ENCODE measurements at places on chromosomes 5 and 9. TPM values are rescaled to one million over a fixed set of nuclear protein-coding genes. Genes with fewer than 3 reads are reported as not detected.
A peak's percentile ranks its signal among the peaks of the same experiment; 100 is the strongest.

- no peak overlapping the region for H3K27ac ChIP-seq
- no peak for DNase-seq
- no peaks in the 10 kb centered on the region for H3K27me3 ChIP-seq
- H3K4me3 ChIP-seq: no peak overlapping the region
Observed at GRCh38 chr5:13003457-13003856, 941.0 kb downstream of the DNAH5 start.

DNA sequence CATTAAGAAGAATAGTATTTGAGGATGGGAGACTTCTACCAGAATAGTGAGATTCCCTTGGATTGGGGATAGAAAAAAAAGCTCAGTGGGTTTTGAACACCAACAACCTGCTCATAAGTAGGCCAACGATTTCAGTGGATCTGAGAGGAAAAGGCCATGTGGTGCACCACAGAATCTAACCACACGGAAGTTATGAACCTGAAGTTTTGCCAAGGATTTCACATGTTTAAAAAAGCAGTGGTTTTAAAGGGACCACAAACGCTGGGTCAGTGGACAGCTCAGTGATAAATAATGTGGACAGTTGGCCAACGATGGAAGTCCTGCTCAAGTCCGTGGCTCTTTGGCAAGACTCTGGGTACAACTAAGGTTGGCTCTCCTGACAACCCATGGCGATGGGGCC is 107.2 kb upstream of the TXNDC8 start:
- H3K36me3 ChIP-seq: peaks cover 10% of the 10 kb centered on the region
- DNase-seq: no peak
- H3K4me1 ChIP-seq: no peaks in the 10 kb centered on the region
- H3K27me3 ChIP-seq: no peaks in the 10 kb centered on the region
- H3K27ac ChIP-seq: no peak overlapping the region

- H3K27me3 ChIP-seq: no peaks in the 10 kb centered on the region
- no peaks in the 10 kb centered on the region for H3K36me3 ChIP-seq
- H3K4me3 ChIP-seq: no peak overlapping the region
- no peaks in the 10 kb centered on the region for H3K4me1 ChIP-seq
Observed at GRCh38 chr5:60018091-60018490, 124.6 kb upstream of the PDE4D start.

DNA sequence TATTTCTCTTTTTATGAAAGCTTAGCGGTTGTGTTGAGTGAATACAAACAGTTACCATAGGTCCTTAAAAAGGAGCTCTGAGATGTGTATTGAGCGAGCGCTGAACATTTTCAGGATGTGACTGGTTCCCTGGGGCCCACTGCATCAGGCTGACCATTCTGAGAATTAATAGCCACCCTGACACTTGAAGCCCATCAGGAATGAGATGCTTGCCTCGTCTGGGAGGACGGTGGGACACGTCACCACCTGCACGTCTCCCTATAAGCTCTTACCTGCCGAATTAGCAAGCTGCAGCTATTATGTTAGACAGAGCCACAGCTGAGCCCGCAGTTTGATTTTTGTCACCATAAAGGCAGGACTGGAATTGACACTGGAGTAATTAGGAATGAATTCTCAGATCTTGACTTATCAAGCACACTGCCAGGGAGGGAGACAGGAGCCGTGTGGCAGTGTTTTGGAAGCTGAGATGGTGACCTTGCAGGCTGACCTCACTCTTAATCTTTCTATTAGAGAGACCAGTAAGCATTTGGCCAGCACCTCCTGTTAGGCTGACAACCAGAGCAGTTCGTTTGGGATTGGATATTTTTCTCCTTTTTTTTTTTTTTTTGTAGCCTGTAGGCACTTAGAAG is 373.1 kb upstream of the WWC1 start:
- no peak overlapping the region for H3K27ac ChIP-seq
- H3K36me3 ChIP-seq: no peaks in the 10 kb centered on the region

DNA sequence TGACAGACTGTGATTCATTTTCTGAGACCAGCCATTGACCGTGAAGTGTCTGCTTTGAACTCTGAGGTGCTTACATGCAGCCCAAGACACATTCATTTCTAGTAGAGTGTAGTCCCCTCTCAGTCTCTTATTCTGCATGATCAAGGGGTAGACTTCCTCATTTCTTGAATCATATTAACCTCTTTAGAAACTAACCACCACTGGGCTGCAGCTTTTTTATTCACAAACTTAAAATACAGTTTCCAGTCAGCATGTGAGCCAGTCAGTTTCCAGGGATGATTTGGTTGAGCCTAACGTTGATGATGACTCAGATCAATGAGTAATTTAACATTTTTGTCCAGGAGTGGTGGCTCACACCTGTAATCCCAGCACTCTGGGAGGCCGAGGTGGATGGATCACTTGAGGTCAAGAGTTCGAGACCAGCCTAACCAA is 59.2 kb downstream of the OTULIN start:
- H3K27me3 ChIP-seq: no peaks in the 10 kb centered on the region
- no peak overlapping the region for H3K27ac ChIP-seq
- no peaks in the 10 kb centered on the region for H3K4me1 ChIP-seq
- no peaks in the 10 kb centered on the region for H3K36me3 ChIP-seq
- DNase-seq: no peak

DNA sequence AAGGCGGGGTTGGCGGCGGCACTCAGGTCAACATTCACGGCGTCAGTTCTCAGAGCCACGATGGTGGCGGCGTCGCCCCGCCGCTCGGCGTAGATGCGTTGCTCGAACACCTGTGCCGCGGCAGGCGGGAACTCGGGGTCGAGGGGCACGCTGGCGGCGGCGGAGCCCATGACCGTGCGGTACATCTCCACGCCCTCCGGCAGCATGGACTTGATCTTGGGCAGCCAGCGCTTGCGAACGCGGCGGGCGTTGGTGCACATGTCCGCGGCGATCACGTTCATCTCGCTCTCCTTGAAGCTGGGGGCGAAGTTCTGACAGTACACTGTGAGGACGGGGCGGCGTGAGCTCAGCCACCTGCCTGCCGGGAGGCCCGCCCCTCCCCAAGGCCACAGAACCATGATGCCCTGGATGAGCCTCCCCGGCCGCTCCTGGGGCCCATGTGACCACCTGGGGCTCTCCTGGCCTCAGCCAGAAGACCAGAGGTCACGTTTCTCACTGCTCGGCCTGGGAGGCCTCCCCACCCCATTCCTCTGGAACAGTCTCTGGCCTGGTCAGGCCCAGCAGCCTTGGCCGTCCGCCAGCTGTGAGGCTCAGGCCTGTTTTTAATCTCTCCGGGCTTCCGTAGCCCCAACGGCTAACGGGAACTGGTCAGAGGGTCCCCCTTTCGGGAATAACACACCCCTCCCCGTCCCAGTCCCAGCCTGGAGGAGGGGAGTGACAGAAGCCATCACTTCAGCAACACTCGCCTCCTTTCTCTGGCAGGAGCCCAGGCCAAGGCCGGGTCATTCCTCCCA is 50.7 kb upstream of the UBAC1 start:
- H3K27me3 ChIP-seq: no peaks in the 10 kb centered on the region
- H3K4me1 ChIP-seq: peaks cover 34% of the 10 kb centered on the region

GRCh38 chr5:172412724-172413286 is 41.5 kb downstream of the SH3PXD2B start:
- H3K4me3 ChIP-seq: no peak overlapping the region
- peak overlapping the region; percentile 96 for H3K27ac ChIP-seq
- DNase-seq: peak; percentile 98
- H3K27me3 ChIP-seq: no peaks in the 10 kb centered on the region

- DNase-seq: no peak
- H3K36me3 ChIP-seq: peaks cover 39% of the 10 kb centered on the region
- no peak overlapping the region for H3K27ac ChIP-seq
- H3K27me3 ChIP-seq: no peaks in the 10 kb centered on the region
- H3K4me1 ChIP-seq: peaks cover 36% of the 10 kb centered on the region
Observed at GRCh38 chr5:136062366-136063274, 33.8 kb downstream of the TGFBI start.

DNA sequence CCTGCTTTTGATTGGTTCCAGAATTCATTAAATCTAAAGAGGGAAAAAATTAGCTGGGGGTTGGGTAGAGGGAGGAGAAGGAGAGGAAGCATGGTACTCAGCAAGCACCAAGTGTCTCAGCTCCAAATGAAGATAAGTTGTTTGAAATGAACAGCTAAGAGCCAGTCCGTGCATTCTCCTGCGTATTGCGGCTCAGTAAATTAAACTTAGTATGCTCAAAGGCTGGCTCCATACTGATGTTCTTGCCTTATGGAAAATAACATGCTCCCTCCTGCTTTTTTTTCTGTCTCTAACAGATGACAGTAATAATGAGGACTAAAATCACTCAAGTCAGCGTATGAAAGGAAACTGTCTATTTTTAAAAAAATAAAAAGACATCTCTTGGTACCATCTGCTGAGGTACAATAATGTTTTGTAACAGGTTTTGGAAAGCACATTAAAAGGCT is 161.0 kb downstream of the SPATA31D1 start:
- DNase-seq: peak; percentile 63
- H3K4me3 ChIP-seq: no peak overlapping the region
- no peaks in the 10 kb centered on the region for H3K27me3 ChIP-seq
- no peaks in the 10 kb centered on the region for H3K36me3 ChIP-seq
- H3K4me1 ChIP-seq: peaks cover 8% of the 10 kb centered on the region

GRCh38 chr9:120925535-120926396 is 830 bp downstream of the TRAF1 start:
- no peak overlapping the region for H3K27ac ChIP-seq
- H3K27me3 ChIP-seq: no peaks in the 10 kb centered on the region
- peaks cover 16% of the 10 kb centered on the region for H3K4me1 ChIP-seq
- DNase-seq: no peak
- no peak overlapping the region for H3K4me3 ChIP-seq
- H3K36me3 ChIP-seq: no peaks in the 10 kb centered on the region

- H3K4me3 ChIP-seq: no peak overlapping the region
- H3K27ac ChIP-seq: no peak overlapping the region
- no peak for DNase-seq
- H3K4me1 ChIP-seq: peaks cover 4% of the 10 kb centered on the region
Observed at GRCh38 chr9:93558503-93558902, 17.9 kb upstream of the PHF2 start.

DNA sequence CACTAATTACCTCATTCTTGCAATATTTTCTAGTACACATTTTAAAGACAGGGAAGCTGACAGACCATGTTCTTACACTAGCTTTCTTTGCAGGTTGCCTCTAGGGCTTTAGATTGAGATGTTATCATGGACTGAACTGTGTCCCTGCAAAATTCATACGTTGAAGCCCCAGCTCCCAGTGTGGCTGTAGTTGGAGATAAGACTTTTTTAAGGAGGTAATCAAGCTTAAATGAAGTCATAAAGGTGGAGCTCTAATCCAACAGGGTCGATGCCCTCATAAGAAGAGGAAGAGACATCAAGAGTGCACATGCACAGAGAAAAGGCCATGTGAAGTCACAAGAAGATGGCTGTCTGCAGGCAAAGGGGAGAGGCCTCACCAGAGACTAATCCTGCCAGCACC is 471.2 kb upstream of the ACTBL2 start:
- H3K27me3 ChIP-seq: no peaks in the 10 kb centered on the region
- H3K4me1 ChIP-seq: no peaks in the 10 kb centered on the region
- no peak overlapping the region for H3K4me3 ChIP-seq
- DNase-seq: no peak
- no peaks in the 10 kb centered on the region for H3K36me3 ChIP-seq

DNA sequence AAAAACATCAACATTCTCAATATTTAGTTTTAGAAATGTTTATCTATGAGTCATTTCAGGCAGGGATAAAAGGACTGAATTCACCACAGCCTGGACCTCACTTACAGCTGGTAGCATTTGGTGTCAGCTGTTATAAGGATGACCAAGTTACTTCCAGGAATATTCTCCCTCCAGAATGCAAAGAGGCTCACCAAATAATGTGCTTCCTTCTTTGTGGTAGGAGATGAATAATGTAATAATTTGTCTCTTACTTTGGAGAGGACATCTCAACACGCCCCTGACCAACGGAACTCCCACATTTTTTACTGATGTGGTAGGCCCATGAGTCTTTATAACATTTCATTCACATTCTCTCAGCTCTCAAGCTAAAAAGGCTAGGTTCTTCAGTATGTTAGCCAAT is 825.9 kb upstream of the GRAMD2B start:
- peaks cover 6% of the 10 kb centered on the region for H3K4me1 ChIP-seq
- no peaks in the 10 kb centered on the region for H3K36me3 ChIP-seq

DNA sequence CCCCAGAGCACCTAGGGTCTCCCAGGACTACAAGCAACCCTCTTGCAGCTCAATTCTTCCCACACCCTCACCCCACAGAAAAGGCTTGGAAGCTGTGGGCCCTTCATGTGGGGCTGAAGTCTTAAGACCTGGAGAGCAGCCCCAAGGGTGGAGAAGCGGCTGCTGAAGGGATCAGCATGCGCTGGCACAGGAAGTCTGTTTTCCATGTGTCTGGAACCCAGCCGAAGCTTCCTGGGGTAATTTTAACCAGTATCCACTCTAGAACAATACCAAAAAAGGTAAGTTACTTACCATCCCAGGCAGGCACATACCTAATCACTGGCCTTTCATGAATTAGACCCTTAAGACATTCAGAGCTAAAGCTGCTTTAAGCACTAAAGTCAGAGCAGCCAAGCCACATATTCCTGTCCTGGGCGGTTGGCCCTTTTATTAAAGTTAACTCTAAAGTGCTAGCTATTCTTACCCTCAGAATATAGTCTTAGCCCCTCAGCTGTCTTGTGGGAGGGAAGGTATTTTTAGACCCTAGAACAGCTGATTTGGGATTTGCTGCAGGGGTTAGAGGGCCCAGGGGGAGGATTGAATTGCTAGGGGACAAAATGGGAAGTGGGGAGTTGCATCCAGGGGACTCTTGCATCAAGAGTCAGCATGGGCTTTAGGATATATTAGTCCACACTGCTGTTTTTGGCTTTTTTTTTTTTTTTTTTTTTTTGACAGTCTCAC is 6.9 kb downstream of the IL17B start:
- H3K4me3 ChIP-seq: no peak overlapping the region
- H3K27ac ChIP-seq: peak overlapping the region; percentile 82
- H3K27me3 ChIP-seq: no peaks in the 10 kb centered on the region
- H3K4me1 ChIP-seq: peaks cover 60% of the 10 kb centered on the region

GRCh38 chr9:113569472-113570060 is 106.0 kb downstream of the RGS3 start:
- no peak overlapping the region for H3K4me3 ChIP-seq
- no peaks in the 10 kb centered on the region for H3K36me3 ChIP-seq
- H3K4me1 ChIP-seq: peaks cover 56% of the 10 kb centered on the region
- no peak for DNase-seq
- peaks cover 5% of the 10 kb centered on the region for H3K27me3 ChIP-seq

DNA sequence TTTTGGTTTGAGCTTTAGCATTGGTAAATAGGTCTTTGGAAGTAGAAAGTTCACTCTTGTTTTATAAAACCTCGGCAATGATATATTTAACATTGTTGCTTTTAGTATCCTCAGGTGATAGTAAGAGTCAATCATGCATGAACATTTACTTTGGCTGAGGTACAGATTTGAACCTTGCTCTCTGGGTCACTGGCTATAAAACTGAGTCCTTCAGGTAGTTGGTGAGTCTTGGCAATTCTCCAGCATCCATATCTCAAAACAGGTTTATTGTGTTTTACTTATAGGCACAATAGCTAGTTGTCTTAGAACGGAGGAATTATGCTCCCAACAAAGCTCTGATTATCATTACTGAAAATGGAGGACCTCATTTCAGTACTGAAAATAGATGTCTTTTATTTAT is 75.1 kb downstream of the MAT2B start:
- H3K4me3 ChIP-seq: no peak overlapping the region
- DNase-seq: no peak
- no peak overlapping the region for H3K27ac ChIP-seq
- no peaks in the 10 kb centered on the region for H3K36me3 ChIP-seq

Gene ARSK
- 8.3 TPM for polyA plus RNA-seq

Gene SHLD3
- polyA plus RNA-seq: 2.4 TPM

Gene SOX30
- polyA plus RNA-seq: 0.64 TPM

Gene CCDC183
- polyA plus RNA-seq: 1.2 TPM

Gene KLF4
- polyA plus RNA-seq: 42.5 TPM

Gene FCN2
- 0.24 TPM for polyA plus RNA-seq

Gene MPDZ
- 36.0 TPM for polyA plus RNA-seq

Gene GCNT1
- polyA plus RNA-seq: 3.8 TPM

Data from muscle of leg (tissue), 16 donors.